ENCODE measurements at places on chromosomes 4 and X.

- no peaks in the 10 kb centered on the region for H3K4me1 ChIP-seq
- H3K36me3 ChIP-seq = no peaks in the 10 kb centered on the region
These were observed 514.1 kb downstream of the IL15 start for GRCh38 chr4:142150483-142150882.

DNA sequence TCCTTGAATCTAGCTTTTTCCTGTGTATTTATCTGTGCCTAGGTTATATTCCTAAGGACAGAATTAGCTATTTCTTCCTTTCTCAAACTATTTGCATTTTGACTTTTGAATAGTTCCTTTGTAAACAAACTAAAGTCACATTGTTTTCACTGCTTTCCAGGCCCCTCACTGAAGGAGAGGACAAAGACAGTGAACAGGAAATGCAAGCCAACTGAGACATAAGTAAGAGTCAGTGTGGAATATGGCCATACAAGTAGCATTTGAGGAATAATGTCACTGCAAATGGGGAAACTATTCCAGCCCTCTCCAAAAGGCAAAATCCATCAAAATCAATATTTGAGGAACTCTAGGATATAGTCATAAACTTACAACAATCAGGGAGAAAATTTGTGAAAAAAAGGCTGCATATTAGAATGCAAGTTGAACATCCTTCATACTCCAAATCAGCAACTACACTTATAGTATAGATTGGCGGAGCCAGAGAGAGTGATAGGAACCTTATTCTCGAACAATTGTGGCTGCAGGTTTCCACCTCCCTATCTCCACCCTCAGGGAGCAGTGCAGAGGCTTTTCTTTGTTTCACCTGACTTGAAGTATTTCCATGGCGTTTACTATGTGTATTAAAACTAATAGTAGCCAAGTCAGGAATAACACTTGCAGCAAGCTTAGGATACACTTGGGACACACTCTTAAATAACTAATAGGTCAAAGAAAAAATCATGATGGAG, 1110.4 kb upstream of the ADGRL3 start:
- no peaks in the 10 kb centered on the region for H3K4me1 ChIP-seq
- no peaks in the 10 kb centered on the region for H3K36me3 ChIP-seq
- no peaks in the 10 kb centered on the region for H3K27me3 ChIP-seq
- H3K27ac ChIP-seq = no peak overlapping the region
- H3K4me3 ChIP-seq = no peak overlapping the region
- no peak for DNase-seq

DNA sequence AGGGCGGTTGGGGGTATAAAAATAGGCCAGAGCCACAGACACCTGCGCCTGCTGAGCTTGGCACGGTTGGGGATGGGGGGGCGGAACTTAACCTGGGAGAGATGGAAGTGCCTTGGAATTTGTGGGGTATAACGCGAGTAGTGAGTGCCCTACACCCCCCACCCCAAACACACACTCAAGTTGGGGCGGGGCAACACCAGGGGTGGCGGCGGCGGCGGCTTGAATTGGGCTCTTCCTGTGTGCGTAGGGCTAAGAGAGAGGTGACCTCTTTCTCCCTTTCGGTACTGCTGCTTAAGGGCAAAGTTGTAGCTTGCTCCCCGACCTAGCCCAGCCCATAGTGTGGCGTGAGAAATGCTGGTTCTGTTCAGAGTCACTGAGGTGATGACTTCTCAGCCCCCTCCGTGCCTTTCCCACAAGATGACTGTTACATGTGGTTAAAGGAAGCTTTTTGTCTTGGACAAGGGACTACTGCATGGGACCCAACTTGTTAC, 839 bp downstream of the STK26 start:
- H3K4me1 ChIP-seq = peaks cover 30% of the 10 kb centered on the region
- no peaks in the 10 kb centered on the region for H3K36me3 ChIP-seq
- peak overlapping the region; percentile 89 for H3K27ac ChIP-seq
- no peaks in the 10 kb centered on the region for H3K27me3 ChIP-seq
- DNase-seq = peak; percentile 48

DNA sequence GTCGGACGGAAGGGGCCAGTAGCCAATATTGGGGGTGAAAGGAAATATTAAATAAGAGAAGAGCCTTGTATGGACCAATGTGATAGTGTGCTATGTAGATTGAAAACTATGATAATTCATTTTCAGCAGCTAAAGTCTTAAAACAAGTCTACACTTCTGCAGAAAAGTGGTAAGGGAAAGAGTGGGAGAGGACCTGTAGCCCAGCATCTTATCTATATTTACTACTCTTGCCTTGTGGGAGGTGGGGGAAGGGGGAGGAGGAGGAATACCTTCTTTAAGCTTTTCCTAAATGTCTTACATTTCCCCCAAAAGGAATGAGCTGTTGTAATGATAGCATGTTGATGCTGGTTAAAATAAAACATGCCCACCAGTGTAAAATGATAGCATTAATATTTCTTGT, 220.0 kb upstream of the SPRY1 start:
- no peak for DNase-seq
- no peak overlapping the region for H3K4me3 ChIP-seq
- no peaks in the 10 kb centered on the region for H3K36me3 ChIP-seq
- no peak overlapping the region for H3K27ac ChIP-seq
- no peaks in the 10 kb centered on the region for H3K27me3 ChIP-seq
- H3K4me1 ChIP-seq = no peaks in the 10 kb centered on the region

GRCh38 chrX:132900633-132901293, 57.7 kb downstream of the HS6ST2 start:
- no peak for DNase-seq
- H3K36me3 ChIP-seq = no peaks in the 10 kb centered on the region
- no peak overlapping the region for H3K4me3 ChIP-seq
- H3K4me1 ChIP-seq = no peaks in the 10 kb centered on the region
- no peaks in the 10 kb centered on the region for H3K27me3 ChIP-seq

DNA sequence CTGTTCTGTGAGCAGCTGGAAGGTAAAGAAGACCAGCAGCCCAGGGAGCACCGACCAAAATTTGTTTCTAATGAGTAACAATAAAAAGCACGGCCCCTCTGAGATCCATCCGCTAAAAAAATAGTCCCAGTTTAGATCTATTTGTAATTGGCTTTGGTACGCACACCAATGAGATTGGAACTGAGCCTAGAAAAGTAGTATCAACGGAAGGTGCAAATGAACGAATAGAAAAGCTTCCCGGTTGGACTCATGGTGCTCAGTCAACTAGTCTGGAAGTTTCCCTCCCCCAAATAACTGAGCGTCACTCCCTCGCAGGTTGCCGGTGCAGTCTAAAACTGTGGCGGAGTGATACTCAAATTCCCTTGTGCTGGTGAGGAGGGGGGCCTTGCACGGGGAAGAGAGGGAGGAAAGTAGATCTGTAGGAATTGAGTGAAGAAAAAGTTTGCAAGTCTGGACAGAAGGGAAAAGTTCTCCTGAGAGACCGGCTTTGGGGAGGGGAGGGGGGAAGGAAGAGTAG, at the start of gene COL4A5:
COL4A5 (plus strand) TSS at position 413 of the 517 bp plus-strand sequence. CDS start 288 bp downstream, outside the sequence.
- H3K27me3 ChIP-seq = peaks cover 39% of the 10 kb centered on the region
- H3K4me3 ChIP-seq = no peak within 1 kb of the TSS
- no peak within 1 kb of the TSS for H3K27ac ChIP-seq
- no peaks in the 10 kb centered on the region for H3K4me1 ChIP-seq
- no peak for DNase-seq
- H3K36me3 ChIP-seq = no peaks in the 10 kb centered on the region

DNA sequence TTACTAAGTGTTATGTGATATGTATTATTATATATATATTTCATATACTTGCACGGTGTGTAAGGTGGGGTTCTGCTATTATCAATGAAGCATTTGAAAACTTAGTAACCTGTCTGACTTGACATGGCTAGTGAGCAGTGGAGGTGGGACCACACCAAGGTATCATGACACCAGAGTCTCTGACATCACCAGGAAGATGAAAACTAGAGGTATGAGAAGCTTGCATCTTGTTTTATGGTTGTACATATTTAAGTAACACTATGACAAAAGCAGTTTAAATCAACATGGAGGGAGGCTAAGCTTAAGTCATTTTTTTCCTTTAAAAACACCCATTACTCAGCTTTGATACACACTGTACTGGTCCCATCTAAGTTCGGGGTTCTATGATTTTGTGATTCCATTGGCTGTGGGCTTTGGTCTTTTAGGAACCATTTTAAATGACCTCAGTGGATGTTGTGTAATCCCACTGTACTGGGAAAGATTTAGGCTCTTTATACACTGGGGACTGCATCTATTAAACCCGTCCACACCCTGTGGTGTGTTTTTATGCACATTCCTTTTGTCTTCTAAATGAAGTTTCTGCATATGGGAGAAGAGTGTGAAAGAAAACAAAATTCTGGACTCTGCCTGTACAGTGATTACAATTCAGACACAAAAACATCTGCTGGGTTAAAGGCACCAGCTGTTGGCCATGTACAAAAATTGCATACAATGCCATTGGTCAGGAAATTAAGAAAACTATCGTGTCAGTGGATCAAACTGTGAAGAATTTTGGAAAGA, 570.6 kb downstream of the SPRY1 start:
- no peak for DNase-seq
- no peak overlapping the region for H3K27ac ChIP-seq
- no peaks in the 10 kb centered on the region for H3K36me3 ChIP-seq
- no peaks in the 10 kb centered on the region for H3K4me1 ChIP-seq

DNA sequence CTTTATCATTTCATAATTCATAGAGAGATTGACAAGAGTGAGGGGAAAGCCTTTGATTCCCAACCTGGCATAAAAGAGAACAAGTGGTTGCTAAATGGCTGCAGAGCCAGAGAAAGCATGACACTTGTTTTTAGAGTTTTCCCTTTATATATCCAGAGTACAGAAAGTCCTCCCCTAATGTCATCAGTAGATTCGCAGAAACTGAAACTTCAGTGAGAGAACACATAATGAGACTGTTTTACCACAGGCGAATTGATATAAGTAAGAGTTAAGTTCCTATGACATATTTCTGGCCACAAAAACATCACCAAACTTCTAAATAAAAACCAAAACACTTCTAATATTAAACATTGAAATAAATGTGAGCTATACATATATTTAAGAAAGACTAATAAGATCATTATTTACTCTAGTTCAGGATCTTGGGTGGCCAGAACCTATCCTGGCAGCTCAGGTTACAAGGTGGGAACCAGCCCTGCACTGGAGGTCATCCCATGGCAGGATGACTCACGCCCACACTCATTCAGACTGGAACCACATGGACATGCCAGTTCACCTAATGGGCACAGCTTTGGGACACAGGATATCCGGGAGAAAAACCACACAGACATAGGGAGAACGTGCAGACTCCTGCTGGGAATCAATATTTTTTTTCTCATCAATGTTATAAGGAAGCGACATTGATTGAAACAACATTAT, 35.5 kb downstream of the NWD2 start:
- no peaks in the 10 kb centered on the region for H3K4me1 ChIP-seq
- no peaks in the 10 kb centered on the region for H3K36me3 ChIP-seq
- no peak overlapping the region for H3K4me3 ChIP-seq
- no peak overlapping the region for H3K27ac ChIP-seq

- H3K4me3 ChIP-seq = no peak overlapping the region
- H3K36me3 ChIP-seq = no peaks in the 10 kb centered on the region
- no peak overlapping the region for H3K27ac ChIP-seq
- no peaks in the 10 kb centered on the region for H3K27me3 ChIP-seq
These were observed 11.5 kb upstream of the SRPX start for GRCh38 chrX:38232079-38232686.

DNA sequence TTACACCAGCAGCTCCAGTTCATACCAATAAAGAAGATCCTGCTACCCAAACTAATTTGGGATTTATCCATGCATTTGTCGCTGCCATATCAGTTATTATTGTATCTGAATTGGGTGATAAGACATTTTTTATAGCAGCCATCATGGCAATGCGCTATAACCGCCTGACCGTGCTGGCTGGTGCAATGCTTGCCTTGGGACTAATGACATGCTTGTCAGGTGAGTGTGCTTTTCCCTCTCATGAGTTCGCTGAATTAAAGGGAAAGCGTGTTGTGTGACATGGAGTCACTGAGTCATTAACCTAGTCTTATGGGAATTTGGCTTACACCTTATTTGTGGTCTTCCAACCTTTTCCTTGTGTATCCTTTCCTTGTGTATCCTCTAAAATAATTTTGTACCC, 15.9 kb downstream of the TMEM165 start:
- no peak overlapping the region for H3K27ac ChIP-seq
- no peaks in the 10 kb centered on the region for H3K27me3 ChIP-seq
- H3K4me1 ChIP-seq = no peaks in the 10 kb centered on the region
- H3K36me3 ChIP-seq = peaks cover 50% of the 10 kb centered on the region
- no peak for DNase-seq
- no peak overlapping the region for H3K4me3 ChIP-seq

DNA sequence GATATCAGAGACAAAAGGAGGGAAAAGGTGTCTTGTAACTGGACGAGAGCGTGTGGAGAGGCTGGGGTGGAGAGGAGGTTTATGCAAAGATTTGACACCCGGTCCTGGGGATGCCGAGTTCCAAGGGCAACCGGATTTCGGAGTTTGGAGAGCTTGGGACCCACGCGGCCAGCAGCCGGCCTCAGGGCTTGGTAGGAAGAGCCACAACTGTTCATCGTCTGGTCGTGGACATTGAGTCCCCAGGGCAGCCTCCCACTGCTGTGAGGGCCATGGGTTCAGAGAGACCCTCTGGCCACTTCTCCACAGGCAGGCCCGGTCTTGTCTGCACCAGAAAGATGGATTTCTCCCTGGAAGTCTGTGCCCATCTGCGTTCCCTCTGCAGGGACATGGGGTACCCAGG, 46.8 kb downstream of the SHOX start:
- no peak for DNase-seq
- no peaks in the 10 kb centered on the region for H3K4me1 ChIP-seq
- no peaks in the 10 kb centered on the region for H3K36me3 ChIP-seq

DNA sequence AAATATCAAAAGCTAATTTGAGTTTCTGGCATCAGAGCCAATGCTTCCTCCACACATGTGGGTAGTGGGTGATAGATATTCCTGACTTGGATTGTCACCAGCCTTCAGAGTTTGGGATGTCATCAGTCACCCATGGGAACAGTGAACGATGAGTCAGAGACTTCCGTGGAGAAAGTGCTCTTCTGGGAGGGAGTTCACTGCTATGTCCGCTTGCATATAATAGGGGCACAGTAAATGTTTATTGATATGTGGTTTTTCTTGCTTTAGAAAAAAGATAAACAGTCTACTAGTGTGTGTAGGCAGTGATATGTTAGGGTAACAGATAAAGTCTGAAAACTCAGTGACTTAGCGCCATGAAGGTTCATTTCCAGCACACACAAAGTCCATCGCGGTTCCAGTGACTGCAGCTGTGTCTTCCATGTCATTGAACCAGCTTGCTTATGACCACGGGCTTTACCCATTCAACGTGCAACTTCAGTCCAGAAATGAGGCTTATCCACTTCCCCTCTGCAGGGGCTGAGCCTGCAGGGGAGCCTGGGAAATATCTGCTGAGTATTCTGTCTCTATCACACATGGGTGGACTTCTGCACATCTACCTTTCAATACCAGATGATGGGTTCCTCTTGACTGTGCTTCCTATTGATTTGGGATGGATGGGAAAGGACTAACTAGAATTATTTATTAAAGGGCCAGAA, 87.7 kb upstream of the WWC2 start:
- H3K27me3 ChIP-seq = no peaks in the 10 kb centered on the region
- no peak overlapping the region for H3K27ac ChIP-seq
- H3K36me3 ChIP-seq = no peaks in the 10 kb centered on the region
- no peak for DNase-seq
- no peak overlapping the region for H3K4me3 ChIP-seq

DNA sequence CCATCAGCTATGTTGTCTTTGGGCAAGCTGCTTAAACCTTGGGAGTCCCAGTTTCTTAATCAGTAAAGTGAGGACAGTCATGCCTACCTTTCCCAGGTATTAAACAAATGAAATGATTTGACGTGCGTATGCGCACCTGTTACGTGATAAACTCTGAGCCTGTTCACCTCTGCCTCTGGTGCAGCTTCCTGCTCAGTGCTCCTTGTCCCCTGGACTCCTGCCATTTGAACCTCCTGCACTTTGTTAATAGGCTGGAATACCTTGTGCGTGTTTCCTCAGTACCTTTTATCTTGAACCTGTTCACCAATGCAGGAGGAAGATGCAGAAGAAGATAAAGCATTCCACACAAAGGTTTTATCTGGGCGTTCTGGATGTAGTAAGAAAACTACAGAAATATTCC, 211.9 kb downstream of the CEP135 start:
- H3K36me3 ChIP-seq = no peaks in the 10 kb centered on the region
- no peaks in the 10 kb centered on the region for H3K4me1 ChIP-seq
- no peaks in the 10 kb centered on the region for H3K27me3 ChIP-seq
